Astrocyte of the hippocampus (primary cell): ENCODE measurements at places on chromosomes 13 and 19.

DNA sequence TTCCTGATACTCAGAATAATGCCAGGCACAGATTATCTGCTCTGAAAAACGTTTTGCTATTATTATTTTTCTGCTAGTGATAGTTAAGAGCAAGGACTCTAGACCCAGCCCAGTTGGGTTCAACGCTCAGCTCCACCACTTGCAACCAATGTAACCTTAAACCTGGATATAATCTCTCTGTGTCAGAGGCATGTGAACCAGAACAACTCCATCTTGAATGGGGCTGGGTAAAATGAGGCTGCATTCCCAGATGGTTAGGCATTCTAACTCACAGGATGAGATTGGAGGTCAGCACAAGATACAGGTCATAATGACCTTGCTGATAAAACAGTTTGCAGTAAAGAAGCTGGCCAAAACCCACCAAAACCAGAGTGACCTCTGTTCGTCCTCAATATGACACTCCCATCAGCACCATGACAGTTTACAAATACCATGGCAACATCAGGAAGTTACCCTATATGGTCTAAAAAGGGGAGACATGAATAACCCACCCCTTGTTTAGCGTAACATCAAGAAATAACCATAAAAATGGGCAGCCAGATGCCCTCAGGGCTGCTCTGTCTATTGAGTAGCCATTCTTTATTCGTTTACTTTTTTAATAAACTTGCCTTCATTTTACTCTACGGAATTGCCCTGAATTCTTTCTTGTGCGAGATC is 13.6 kb downstream of the FAM187B start:
- DNase-seq, result no peak

DNA sequence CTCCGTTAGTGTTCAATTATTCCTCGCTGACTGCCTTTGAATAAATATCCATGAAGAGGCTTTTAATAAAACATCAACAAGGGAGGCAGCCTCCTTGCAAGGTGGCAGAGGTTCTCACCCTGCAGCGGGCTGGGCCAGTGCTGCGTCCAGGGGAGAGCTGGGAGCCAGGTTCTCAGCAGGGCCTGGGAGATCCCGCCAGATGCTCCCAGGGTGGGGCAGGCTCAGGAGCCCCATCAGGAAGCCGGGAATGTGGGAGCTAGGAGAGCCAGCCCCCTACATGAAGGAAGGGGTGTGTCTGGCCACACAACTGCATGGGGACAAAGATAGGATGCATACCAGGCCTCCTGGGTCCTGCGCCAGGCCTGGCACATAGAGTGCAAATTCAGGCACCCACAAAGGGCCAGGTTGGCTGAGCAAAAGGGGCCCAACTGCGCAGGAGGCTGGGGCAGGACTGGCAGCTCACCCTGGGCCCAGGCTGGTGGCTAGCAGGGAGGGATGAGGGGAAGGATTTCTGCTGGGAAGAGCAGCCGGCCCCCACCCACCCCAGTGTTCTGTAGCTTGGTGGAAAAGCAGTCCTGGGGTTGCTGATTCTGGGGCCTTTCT is 22.8 kb downstream of the VSTM2B start:
- no peak for DNase-seq

DNA sequence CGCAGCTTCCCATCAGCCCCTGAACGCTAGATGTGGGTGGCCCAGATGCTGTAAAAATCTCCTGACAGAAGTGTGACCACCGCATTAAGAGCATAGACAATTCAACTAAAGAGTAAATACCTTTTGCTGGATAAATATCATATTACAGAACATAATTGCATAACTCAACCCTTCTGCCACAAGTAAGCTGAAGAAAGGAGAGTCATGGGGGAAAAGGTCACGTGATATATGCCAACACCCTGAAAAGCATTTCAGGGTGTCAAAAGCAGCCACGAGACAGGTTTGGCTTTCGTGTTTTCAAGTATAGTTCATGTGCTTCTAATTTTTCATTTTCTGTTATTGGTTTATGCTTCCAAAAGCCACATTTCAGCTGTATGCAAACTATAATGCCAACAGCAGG is 71.3 kb downstream of the LHFPL6 start:
- no peak for DNase-seq

GRCh38 chr19:47390533-47391488 is 28.5 kb downstream of the MEIS3 start:
- DNase-seq, result peak; percentile 71

DNA sequence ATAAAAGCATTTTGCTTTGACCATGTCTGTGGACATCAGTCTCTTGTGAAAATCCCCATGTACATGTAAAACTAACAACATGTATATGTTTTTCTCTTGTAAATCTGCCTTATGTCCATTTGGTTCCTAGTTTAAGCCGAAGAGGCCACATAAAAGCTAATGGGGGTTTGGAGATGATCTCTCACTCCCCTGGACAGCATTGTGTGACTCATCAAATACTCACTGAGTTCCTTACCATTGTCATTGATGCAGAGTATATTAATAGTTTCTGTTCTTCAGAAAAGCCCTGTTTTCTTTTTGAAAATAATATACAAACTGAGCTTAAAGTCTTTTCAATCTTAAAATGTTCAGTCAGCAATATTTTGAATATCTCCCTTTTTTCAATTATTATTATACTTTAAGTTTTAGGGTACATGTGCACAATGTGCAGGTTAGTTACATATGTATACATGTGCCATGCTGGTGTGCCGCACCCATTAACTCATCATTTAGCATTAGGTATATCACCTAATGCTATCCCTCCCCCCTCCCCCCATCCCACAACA is 536.7 kb upstream of the HTR2A start:
- DNase-seq, result no peak

DNA sequence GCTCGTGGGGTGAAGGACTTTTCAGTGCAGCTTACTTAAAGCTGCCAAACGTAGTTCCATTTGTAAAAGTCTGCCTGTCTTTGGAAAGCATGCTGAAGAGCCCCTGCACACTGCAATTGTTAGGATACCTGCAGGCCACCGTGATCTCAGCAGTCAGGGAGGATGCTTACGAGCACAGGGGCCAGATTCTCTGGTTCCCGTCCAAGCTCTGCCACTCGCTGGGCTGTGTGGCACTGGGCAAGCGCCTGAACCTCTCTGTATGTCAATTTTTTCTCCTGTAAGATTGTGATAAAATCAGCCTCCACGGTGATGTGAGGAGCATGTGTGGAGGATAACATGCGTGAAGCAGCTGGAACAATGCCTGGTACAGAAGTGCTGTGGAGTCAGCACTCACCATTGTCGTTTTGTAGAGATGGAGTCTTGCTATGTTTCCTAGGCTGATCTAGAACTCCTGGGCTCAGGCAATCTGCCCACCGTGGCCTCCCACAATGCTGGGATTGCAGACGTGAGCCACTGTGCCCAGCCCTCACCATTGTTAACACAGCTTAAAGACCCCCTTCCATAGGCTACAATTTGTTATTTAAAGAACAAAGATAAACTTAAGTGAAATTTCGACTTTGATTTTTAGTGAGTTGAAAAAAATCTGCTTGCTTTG is 3.5 kb downstream of the ADPRHL1 start:
- DNase-seq, result no peak

GRCh38 chr13:107778094-107778493 is 437.2 kb downstream of the LIG4 start:
- no peak for DNase-seq

GRCh38 chr13:95260031-95260525 is 41.2 kb downstream of the ABCC4 start:
- no peak for DNase-seq

DNA sequence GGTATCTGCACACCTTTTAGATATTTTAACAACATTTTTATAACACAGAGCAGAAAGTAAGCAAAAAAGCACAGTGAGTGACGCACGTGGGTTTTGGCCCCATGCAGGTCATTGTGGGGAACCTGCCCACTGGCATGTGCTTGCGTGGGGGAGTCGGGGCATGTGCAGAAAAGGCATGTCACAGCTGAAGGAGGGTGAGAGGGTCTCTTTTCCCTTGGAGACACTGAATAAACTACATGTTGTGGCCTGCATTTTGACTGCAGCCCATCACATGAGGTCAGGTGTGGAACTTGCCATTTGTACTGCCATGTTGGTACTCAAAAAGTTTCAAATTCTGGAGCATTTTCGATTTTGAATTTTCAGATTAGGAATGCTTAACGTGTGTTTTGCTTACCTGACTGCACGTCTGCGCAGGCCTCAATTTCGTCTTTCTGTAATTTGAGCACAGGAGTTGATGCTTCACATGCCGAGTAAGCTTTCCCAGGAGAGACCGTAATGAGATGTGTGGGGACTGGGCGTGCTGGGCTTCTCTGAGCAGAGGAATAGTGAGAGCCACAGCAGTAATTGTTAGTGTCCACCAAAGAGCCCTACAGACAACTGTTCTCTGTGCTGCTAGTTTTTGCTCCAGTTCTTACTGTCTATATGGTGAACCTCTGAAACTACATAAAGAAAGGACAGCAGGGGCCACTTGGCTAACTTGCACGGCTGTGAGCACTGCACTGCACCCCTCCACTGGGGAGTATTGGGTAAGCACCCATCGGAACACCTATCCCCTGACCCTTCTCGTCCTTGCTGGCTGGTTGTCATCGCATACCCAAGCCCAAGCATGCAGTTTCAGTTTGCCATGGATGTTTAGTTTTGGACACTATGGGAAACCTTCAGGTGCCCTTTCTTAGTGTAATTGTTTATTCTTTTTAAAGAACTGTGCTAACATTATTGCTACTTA is 72.9 kb upstream of the GPR183 start:
- DNase-seq, result no peak

- DNase-seq, result no peak
Measured at GRCh38 chr19:18191640-18192062, 1.4 kb upstream of the MPV17L2 start.

DNA sequence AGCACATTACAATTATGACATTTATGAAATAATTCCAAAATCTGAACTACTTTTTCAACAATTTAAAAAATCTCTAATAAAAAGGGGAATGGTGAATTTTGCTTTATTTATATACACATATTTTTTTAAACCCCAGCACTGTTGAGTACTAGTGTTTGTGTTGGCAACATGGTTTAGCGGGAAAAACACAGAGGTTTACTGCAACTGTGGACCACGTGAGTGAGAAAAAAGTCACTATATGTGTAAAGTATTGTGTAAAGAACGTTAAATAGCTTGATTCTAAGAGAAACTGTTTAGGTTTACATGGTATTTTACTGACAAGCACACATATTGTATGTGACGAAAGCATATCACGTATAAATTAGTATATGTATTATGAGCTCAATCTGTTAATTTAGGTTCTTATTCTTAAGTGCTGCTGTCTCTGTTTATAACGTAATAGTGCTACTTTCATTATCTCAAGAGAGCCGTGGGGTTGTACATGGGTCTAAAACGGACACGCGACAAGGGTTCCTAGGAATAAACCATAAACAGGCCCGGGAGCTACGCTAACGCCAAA is 617 bp downstream of the SKA3 start:
- peak; percentile 23 for DNase-seq

- peak; percentile 62 for DNase-seq
Measured at GRCh38 chr13:94345374-94346195, 133.9 kb downstream of the DCT start.

GRCh38 chr19:38003438-38004185 is 96.6 kb downstream of the SIPA1L3 start:
- DNase-seq, result peak; percentile 94

GRCh38 chr13:52737965-52738364 is 1.7 kb downstream of the CNMD start:
- DNase-seq, result peak; percentile 33

GRCh38 chr19:53844849-53845246 is 20.7 kb upstream of the NLRP12 start:
- no peak for DNase-seq

DNA sequence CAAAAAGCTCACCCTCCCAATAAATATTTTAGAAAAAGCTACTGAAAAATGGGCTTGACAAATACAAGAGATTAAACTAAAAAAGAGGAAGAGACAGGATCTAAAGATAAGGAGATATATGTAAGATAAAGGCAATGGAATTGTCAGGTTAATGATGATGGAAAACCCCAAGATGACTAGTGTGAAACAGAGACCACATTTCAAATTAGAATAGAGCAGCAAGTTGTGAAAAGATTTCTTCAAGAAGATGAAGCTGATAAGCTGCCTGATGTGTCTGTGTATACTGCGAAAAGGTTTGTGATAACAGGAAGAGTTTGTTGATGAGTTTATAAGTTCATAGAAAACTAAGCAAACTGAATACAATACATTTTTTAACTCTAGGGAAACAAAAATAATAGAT is 840.1 kb upstream of the SLITRK5 start:
- DNase-seq, result no peak

GRCh38 chr13:74132152-74132775 is 1.9 kb downstream of the KLF12 start:
- DNase-seq, result peak; percentile 49

DNA sequence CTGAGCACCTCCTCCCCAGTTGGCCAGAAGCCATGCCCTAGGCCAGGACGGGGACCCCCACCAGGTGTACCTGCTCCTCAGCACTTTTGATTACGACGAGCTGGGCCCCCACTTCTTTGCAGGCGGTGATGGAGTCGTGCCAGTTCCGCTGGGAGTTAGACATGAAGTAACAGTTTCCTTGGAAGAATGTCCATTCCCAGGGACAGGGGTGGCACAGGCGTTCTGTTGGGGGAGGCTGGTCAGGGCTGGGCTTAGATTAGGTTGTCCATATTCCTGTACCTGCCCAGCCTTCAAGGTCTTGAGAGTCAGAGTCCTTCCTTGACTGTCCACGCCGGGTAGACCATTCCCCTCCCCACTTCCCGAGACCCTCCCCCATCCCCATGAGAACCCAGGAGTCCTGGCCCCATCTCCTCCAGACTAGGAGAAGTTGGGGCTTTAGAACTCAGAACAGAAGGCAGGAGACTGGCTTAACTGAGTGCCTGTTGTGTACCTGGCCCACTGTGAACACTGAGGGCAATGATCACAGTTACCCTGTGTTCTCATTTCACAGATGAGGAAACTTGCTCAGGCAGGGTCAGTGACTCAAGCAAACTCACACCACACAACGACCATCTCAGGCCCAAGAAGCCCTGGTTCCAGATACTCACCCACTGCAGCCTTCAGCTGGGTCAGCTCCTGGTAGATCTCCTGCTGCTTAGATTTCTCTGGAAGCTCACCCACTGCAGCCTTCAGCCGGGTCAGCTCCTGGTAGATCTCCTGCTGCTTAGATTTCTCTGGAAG is 2.3 kb downstream of the CD209 start:
- no peak for DNase-seq

GRCh38 chr13:79406597-79406908 is 498 bp upstream of the RBM26 start:
- DNase-seq, result no peak
